NCI-H2029 (cell line): ENCODE measurements at places on chromosomes 2 and 18.

- DNase-seq = no peak
Measured at GRCh38 chr2:139237023-139237422, 456.8 kb upstream of the NXPH2 start.

- DNase-seq = no peak
Measured at GRCh38 chr2:241309684-241310117, 5.8 kb downstream of the HDLBP start.

DNA sequence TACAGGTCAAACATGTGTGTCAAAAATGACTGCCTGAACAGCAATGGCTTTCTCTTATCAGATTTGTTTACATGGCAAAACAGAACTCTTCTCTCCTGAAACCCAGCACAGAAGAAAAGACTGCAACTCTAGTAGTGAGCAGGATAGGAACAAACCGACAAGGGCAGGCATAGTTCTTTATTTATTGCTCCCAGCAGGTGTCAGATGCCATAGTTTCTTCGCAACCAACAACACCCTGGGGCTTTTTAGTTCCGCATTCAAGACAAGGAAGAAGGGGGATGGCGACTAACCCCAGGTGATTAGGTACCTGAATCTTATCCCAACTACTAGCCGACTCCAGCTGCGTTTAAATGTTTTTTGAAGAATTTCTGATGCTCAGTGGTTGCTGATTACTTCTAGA, 367.5 kb upstream of the FIGN start:
- DNase-seq = no peak

DNA sequence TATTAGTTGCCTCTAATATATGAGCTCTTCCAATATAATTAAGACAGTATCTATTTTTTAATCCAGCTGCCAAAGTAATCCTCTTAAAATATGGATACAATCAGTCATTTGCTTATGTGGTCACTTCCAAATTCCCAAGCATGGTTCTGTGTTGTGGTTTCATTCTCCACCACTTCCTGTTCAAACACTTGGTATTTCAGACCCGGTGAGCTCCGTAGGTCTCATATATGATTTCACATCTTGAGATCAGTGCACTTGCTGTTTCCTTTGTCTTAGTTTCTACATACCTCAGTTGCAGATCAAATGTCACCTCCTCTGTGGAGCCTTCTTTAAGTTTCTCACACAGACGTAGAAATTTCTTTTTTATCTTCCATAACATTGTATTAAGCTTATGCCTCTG, 254.2 kb downstream of the KCNS3 start:
- DNase-seq = no peak

DNA sequence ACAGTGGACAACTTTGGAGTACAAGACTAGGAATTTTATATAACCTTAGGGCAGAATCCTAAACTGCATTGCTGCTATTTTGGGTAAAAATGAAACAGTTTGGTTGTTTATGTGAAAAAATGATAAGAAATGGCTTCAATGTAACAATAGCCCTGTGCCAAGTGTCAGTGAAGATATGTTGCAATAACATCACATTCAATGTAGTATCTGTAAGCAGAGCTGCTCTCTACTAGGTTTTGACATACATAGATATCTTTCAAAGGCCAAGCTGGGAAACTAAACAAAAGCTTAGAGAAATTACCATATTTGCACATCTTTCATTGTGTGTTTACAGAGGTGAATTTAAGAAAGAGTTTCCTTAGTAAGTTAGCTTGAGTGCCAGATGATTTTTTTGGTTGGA, 135.0 kb upstream of the DOK6 start:
- DNase-seq = no peak

GRCh38 chr18:37508207-37508606, 57.4 kb downstream of the CELF4 start:
- DNase-seq = no peak

GRCh38 chr2:54757500-54757899, 34.0 kb downstream of the EML6 start:
- no peak for DNase-seq

- peak; percentile 87 for DNase-seq
Measured at GRCh38 chr2:237673130-237674001, 46.0 kb downstream of the LRRFIP1 start.

GRCh38 chr2:10546975-10547391, 98.9 kb upstream of the ODC1 start:
- no peak for DNase-seq

GRCh38 chr2:1752751-1753150, 8.4 kb upstream of the PXDN start:
- no peak for DNase-seq

- peak; percentile 32 for DNase-seq
Measured at GRCh38 chr2:86441882-86442641, 891 bp downstream of the KDM3A start.

DNA sequence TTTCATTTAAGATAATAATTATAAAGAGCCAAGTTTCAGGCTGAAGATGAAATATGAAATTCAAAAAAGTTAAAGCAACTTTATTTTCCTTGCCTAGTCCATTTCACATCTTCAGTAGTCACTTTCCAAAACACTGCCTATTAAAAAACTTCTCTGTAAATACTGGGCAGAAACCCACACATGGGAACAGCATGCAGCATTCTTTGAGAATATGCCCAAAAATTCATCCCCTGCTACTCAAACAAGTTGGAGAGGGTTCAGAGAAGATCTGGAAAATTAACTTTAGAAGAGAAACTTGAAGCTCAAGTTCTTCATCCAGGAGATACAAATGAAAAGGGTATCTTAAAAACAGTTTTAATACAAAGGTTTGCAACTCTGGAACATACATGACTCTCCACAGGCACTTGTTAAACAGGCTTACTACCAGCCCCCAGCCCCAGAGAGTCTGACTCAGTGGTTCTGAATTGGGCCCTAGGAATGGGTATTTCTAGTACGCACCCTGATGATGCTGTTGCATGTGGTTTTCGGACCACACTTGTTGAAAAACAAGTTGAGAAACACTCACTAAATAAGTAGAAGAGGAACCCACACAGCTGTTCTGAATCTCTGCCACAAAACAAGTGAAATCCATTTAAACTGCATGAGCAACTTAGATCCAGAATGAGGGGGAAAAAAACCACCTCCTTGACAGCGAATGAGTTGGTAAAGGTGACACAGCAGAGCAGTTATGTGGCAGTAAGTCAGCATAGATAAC, 329.1 kb downstream of the SATB2 start:
- DNase-seq = no peak

- no peak for DNase-seq
Measured at GRCh38 chr2:112465382-112465781, 16.6 kb upstream of the TTL start.

GRCh38 chr18:57749604-57749970, 53.5 kb downstream of the ATP8B1 start:
- no peak for DNase-seq

GRCh38 chr2:1339388-1340140, 73.7 kb upstream of the TPO start:
- no peak for DNase-seq

DNA sequence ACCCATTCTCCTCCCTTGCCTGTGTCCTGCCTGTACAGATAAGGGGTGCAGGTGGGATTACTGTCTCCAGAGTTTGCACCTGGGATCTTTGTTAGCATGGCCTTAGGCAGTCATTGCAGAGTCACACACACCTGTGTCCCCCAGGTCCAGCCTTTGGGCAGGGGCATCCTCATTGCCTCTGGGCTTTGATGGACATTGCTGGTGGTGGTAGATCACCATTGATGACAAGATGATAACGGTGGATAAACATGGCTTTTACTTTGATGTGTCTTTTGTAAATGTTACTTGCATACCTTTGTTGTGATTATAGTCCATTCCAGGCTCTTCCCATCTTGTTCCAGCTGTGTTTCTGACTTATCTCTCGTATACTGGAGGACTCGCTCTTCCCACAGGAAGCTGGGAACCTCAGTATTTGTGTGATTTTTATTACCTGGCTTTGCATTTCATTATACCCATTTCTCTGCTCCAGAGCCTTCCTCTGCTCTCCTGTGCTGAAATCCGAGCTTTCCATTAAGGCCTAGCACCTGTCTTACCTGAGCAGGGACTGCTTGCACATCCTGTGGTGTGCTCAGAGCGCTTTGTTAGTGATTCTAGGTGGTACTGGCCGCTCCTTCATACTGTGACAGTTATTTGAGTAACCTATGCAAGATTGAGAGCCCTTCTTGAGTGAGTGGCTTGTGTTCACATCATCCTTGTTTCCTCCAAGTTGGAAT, 79.2 kb downstream of the PTPRM start:
- DNase-seq = no peak

GRCh38 chr2:195838002-195838401, 181.0 kb downstream of the SLC39A10 start:
- no peak for DNase-seq

DNA sequence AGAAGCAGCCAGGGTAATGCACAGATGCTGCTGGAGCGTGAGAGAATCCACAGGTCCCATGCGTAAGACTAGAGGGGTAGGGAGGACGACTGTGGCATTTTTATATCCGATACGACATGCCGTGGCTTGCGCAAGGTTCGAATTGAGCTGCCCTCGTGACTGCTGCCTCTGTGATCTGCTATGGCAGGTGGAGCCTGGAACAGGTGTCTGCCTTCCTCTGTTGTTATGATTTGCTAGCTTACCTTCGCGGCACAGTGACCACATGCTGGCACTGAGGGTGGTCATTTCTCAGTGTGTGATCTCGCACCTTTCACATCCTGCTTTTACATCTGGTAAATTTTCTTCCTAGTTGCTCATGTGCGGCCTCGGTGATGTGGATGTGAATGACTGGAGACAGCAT, 240.2 kb downstream of the ALPK2 start:
- DNase-seq = no peak

GRCh38 chr18:31410716-31411483, 34.3 kb downstream of the DSG4 start:
- no peak for DNase-seq

DNA sequence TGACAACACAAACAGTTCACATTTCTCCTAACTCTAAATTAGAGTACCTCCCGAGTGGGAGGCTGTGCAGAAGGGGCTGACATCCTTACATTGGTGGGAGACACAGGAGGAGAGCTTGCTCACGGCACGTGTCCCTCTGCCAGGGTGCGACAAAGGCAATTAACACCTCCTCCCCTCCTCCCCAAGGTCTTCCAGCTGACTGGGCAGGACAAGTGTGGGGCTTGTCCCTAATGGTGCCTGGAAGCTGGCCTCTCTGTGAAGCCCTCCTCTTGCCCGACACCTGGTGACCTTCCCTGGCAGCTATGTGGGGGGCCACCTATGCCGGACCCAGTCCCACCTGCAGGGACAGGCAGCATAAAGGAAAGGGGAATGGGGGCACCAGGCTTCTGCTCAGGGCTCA, 57.0 kb downstream of the FAM168B start:
- no peak for DNase-seq

DNA sequence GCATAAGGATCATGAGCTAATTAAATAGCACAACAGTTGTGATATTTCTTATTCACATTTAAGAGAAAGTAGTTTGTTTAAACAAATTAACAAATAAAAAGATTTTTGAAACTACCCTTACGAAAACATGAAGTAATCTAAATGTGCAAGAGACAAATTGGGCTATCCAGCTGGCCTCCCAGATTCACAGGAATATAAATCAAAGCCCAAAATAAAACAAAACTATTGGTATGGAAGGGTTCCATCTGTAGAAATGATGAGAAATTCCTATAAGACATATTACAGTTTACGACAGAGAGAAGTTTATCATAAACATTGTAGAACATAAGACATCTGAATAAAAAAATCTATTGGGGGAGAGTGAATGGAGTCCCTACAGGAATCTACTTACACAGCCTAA, 1125.1 kb downstream of the TDRD15 start:
- no peak for DNase-seq

- no peak for DNase-seq
Measured at GRCh38 chr2:228253752-228254151, 72.3 kb upstream of the SPHKAP start.

DNA sequence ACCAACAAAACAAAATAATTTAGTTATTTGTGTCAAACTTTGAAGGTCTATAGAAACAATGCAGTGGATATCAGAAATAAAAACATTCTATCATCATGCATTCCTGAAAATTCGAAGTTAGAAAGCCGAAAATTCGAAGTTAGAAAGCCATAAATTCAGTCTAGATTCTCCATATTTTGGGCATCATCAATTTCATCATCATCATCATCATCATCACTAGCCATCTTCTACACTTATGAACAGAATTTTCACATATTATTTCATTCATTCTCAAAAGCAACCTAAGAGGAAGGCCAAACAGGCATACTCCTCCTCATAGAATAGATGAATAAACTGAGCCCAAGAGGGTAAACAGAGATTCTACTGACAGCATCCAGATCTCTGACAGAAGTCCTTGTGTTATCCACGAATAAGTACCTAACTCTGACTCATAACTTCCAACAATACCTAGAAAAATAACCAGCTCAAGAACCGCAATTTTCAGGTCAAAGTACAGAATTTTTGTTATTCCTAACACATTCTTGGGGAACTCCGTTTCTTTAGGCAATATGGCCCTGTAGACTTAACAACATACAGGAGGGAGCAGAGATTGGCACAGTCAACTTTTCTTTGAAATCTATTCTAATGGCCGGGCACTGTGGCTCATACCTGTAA, 84.7 kb downstream of the TCF4 start:
- DNase-seq = no peak

GRCh38 chr2:54524226-54524991, 68.3 kb downstream of the SPTBN1 start:
- DNase-seq = peak; percentile 4

GRCh38 chr18:37484983-37485834, 80.4 kb downstream of the CELF4 start:
- peak; percentile 42 for DNase-seq

- no peak for DNase-seq
Measured at GRCh38 chr2:47629501-47630460, 153.2 kb upstream of the MSH6 start.

- no peak for DNase-seq
Measured at GRCh38 chr2:197803033-197803444, 1.4 kb upstream of the PLCL1 start.

- no peak for DNase-seq
Measured at GRCh38 chr2:171703574-171704347, 16.5 kb downstream of the DYNC1I2 start.

GRCh38 chr2:48114256-48114655, 208.0 kb upstream of the FBXO11 start:
- DNase-seq = peak; percentile 35

DNA sequence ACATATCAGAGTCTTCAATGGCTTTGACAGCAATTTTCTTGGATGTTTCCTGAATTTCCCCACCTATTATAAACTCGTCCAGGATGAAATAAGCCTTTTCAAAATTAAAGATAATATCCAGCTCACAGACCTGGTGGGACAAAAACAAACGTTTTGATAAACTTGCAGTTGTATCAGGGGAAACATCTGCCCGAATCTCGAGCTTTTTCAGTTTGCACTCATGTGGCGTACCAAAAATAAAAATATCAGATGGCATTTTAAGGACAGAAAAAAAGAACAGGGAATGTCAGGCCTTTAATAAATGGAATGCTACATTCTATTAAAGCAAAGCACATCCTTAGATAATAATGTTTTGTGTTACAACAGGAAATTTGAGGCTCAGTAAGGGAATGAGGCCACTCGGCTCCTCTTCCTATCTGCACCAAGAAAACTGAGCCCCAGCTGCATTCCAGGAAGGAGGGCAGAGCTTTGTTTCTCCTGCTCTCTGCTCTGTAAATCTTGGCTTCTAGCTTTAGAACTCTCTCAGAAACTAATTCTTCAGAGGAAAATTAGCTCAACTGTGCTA, 72.1 kb downstream of the AP1S3 start:
- no peak for DNase-seq

- no peak for DNase-seq
Measured at GRCh38 chr2:48199070-48199469, 292.8 kb upstream of the FBXO11 start.
